ENCODE measurements at places on chromosomes 4 and X.

DNA sequence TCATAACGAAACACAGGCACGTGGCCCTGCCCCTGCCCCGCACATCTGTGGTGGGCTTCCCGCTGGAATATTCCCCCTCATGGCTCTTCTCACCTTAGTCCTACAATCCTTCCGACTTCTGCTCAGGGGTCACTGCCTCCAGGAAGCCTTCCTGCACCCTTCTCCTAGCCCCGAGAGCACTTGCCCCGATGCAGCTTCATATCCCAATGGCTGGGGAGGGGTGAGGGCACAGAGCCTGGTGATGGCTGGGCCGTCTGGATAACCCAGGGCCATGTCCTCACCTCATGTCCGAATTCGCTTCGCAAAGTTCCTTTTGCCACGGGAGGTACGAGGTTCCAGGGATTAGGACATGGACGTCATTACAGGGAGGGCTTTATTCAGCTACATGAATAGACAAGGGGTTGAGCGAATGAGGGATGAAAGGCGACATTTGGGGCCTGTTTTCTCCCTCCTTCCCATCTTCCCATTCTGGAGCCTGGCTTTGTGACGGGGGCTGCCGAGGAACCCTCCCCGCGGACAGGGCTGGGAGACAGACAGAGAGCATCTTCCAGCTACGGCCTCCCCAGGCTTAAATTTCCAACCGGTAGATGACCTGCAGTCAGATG is 35.5 kb upstream of the HMX1 start:
- DNase-seq: peak; percentile 40

GRCh38 chr4:61605984-61606383 is 405.9 kb downstream of the ADGRL3 start:
- DNase-seq: no peak

DNA sequence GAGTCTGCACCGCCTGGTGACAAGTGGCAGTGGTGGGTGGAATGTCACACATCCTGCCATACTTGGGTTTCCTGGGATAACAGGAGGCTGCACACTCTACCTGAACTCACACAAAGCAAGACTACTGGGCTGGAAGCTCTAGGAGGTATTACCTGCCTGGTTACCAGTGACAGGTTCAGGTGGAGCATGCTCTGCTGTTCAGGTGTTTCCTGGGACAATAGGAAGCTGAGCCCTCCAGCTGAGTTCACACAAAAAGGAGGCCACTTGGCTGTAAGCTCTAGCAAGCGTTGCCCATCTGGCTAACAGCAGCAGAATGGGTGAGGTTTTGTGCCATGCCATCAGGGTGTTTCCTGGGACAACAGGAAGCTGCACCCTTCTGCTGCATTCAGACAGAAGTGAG is 17.4 kb upstream of the UGT2B7 start:
- no peak for DNase-seq

DNA sequence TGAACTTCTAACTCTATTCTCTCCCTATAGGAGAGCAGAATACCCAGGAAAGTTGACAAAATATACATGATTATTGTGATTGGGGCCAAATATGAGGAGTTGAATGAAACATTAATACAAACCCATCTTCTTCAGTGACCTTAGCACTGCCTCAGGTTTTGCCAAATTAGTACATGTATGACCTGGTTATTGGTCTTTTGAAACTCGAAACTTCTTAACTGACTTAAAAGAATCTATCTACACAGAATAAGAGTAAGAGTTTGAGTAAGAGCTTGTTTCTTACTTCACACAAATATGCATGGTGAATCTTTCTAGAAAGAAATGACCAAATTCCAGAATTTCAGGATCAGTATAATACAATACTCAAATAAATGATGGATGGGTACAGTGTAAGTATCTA is 213.0 kb upstream of the GK2 start:
- DNase-seq: no peak

DNA sequence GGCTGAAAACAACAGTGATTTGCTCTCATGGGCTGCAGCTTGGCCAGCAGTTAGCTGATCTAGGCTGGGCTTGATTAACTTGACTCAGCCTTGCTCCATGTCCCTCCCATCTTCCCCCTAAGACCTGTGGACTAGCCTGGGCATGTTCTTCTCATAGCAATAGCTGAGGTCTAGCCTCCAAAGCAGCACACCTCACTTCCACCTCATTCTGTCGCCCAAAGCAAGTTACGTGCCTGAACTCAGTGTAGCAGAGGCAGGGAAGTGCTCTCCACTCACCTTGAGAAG is 62.2 kb downstream of the EVC start:
- DNase-seq: peak; percentile 19

- DNase-seq: no peak
Measured at GRCh38 chr4:102328045-102328444, 17.2 kb downstream of the SLC39A8 start.

DNA sequence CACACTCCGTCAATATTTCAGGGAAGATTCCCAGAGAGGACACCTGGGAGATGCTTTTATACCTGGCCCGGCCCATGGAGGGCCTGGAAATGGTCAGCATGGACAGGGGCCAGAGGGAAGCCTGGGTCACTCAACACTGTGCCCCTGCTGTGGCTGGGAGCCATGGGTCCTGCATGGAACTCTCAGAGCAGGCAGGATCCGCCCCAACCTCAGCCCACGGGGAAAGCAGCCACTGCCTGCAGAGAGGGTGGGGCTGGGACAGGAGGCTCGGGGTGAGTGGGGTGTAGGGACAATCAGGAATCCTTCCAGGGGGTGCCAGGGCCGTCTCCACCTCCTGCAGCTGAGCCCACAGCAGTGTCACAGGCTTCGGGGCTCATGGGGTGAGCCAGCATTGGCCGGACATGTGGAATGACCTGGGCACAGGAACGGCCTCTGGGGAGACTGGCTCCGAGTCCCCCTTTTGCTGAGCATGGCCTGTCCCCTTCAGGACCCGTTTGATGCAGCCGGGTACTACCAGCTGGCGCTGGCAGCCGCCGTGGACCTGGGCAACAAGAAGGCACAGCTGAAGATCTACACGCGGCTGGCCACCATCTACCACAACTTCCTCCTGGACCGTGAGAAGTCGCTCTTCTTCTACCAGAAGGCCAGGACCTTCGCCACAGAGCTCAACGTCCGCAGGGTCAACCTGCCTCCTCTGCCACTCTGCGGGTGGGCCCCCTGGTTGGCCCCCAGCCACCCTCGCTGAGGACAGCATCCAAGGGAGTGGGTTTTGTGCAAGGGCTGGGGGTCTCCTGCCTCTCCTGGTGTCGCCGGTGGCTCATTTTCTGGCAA is 29.1 kb upstream of the HTRA3 start:
- no peak for DNase-seq

DNA sequence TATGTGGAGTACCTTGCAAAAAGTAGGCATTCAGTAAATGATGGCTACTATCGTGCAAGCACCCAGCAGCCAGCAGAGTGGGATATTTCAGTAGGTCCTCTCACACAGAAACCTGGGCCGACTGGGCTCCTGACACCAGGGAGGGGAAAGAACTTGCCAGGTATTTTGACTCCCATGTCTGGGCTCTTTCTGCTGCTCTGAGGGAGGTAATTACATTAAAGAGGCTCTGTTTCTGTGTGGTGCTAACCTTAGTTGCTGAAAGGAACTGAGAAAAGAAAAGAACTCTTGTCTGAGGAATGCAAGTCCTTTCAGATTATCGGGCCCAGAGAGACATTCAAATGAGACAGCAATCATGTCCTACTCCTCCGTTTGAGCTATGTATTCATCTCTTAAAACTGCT is 175.8 kb upstream of the MTMR8 start:
- no peak for DNase-seq

GRCh38 chr4:2755821-2756690 is at the start of gene TNIP2:
Gene TNIP2, minus strand, starts transcription at chr4:2756336. Its CDS starts 47 bp downstream, at chr4:2756289.
- peak; percentile 95 for DNase-seq

- DNase-seq: peak; percentile 75
Measured at GRCh38 chr4:5808081-5808741, 84.7 kb downstream of the CRMP1 start.

- no peak for DNase-seq
Measured at GRCh38 chrX:29890004-29890403, 325.4 kb upstream of the MAGEB2 start.

DNA sequence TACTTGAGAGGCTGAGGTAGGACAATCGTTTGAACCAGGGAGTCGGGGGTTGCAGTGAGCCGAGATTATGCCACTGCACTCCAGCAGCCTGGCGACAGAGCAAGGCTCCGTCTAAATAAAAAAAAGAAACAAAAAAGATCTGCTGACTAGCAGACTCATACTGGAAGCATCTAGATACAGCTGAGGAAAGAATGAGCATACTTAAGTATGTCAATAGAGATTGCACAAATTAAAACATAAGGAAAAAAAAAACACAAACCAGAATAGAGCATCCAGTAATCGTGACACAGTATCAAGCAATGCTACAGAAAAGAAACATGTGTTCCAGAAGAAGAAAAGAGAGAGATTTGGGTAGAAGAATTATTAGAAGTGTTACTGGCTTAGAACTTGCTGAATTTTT is 105.5 kb upstream of the SPOCK3 start:
- DNase-seq: no peak

DNA sequence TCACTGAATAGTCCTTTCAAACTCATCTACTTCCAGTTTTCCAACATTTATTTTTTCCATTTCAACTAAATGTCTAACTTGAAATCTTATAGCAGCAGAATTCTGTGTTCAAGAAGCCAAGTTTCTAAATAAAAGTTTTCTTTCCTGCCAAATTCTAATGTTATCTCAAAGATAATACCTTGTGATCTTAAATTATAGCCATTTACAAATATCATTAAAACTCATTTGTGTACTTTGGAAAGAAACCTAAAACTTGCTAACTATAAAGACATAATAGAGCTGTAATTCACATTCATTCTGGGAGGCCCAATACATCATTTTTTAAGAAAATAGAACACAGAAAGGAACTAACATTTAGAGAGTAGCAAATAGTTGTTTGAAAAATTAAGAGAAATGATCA is 83.9 kb downstream of the MAD2L1 start:
- no peak for DNase-seq

DNA sequence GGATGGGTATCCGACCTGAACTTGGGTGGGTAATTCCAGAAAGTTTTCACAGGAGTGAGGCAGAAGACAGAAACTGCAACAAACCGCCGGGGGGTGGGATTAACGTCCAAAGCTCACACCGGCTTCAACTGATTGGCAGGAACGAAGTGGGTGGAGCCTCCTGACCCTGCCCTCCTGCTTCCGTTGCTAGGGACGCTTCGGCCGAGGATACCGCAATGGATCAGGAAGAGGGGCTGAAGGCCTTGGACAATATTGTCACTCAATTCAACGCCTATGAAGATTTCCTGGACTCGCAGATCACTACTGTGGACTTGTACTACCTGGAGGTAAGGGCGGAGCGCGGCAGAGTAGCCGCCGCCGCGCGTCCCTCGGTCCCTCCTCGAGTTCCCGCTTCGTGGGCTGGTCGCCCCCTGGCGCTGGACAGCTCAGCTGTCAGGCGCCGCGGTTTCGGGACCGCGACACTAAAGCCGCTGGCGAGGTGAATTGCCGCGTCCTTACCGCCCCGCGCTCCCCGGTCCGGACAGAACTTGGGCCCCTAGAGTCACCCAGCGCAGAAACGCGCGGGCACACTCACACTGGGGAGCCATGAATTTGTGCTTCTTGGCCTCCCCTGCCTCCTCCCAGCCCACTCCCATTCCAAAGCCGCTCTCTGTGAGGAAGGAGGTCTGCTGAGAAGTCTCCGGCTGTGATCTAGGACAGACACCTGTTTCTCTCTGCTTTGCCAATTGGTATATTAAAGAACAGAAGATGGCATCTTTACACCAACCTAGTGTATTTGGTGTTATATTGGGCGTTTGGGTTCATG is at the start of gene CFAP299:
Gene CFAP299, plus strand, starts transcription at position 177 of the 805 bp plus-strand sequence.
- peak; percentile 82 for DNase-seq
